CD4-positive, alpha-beta T cell treated with Interleukin-4 for 4 hours (primary cell): ENCODE measurements at places on chromosomes 11 and 22.

DNA sequence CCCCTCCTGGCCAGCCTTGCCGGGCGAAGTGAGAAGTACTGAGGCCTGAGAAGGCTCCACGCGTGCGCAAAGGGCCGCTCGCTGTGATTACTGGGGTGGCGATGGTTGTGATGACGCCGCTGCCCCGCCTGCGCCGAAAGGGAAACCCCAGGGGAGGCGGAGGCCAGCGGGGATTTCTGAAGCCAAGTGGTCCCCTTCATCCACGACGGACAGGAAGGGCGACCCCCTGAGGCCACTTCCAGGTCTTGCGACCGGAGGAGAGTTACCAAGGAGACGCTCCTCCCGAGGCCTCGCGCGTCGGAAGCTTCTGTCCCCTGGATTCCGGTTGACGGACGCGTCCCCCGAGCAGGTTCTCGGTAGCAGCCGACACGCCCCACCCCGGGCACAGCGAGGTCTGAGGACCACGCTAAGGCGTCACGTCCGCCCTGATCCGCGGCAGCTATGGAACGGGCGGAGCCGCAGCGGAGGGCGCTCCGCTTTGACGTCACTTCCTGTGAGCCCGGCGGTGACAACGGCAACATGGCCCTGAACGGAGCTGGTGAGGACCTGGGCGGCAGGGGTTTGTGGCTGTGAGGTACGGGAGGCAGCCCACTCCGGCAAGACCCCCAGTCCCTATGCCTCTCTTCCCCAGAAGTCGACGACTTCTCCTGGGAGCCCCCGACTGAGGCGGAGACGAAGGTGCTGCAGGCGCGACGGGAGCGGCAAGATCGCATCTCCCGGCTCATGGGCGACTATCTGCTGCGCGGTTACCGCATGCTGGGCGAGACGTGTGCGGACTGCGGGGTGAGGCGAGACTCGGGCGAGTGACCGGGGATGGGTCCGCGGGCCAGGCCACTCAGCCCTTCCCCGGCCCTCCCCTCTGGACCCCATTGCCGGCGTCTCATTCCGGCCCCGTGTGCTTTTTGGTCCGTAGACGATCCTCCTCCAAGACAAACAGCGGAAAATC lies at the start of gene ZNRD2:
Gene ZNRD2 (plus strand): TSS at position 505 of the 946 bp plus-strand sequence. CDS start 15 bp downstream, at position 520.
- DNase-seq: peak; percentile 99

GRCh38 chr22:38270091-38270992 lies 2.5 kb downstream of the TMEM184B start:
- DNase-seq: no peak

- no peak for DNase-seq
These were observed 206.8 kb upstream of the DDI1 start for GRCh38 chr11:103829596-103829995.

DNA sequence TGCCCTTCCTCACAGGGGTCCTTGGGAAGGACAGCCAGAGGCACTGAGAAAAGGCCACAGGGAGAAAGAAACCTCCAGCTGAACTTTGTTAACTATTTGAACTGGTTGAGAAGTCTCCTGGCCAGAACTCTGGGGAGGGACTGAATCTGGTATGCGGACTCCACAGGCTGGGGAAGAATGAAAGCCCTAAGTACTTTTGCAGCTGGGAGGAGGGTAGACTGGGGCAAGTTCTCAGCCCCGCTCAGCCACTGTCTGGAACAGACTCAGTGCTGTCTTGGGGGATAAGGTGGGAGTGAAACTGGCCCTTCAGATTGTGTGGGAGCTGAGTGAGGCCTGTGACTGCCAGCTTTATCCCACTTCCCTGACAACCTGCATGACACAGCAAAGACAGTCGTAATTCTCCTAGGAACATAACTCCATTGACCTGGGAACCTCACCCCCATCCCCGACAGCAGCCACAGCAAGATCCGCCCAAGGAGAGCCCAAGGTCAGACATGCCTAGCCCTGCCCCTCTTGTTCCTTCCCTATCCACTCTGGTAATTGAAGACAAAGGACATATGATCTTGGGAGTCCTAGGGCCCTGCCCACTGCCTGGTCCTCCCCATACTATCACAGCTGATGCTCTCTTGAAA lies 475.1 kb upstream of the CNTN5 start:
- no peak for DNase-seq

- no peak for DNase-seq
These were observed 54.8 kb upstream of the PHF21B start for GRCh38 chr22:45064313-45065278.

- peak; percentile 47 for DNase-seq
These were observed 2.7 kb downstream of the CRYBB3 start for GRCh38 chr22:25202290-25202921.

DNA sequence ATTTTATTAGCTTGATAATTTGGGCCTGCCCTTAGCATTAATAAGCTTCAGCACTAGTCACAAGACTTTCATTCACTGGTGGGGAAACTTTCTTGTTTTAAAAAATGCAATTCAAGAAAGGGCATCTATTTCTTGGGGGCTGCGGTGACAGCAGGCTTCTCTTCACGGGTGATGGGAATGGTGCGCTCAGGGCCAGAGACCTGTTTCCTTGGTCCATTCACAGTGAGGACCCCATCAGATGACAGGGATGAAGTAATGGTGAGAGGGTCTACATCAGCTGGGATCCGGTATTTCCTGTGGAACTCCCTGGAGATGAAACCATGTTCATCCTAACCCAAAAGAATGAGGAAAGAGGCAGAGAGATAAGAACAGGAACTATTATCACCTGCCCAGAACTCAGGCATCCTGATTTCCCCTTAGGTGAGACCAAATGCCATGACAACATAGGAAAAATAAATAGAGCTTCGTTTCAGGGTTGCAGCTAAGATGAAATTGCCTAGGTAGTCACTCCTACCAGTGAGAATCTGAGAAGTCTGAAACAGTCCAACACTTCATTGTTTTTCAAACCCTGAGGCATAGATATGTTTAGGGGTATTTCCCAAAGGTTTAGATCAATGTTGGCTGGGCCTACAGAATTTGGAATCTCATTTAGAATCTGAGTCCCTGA lies 2.8 kb downstream of the CRYAB start:
- DNase-seq: no peak

DNA sequence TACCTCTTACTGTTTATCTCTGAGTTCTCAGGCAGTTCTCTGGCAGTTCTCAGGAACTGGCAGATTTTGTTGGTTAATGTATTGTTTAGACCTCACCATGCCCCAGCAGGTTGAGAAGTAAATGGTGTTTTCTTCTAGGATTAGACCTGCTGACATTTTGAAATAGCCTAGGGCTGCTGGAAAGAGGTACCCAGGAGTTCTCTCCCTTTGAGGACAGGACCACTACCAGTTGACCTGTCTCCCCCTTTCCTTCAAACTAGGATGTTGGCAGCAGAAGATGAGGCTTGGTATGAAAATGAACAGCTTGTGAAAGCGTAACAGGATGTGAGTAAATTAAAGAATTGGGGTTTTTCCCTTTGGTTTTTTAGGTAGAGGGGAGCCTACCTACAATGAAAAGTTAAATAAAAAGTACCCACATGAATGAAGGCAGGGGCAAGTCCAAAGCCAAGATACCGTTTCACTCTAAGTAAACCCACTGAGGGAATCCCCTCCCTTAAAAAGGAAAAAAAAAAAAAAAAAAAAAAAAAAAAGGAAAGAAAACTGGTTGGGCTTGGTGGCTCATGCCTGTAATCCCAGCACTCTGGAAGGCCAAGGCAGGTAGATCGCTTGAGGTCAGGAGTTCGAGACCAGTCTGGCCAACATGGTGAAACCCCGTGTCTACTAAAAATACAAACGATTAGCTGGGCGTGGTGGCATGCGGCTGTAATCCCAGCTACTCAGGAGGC lies 96.2 kb downstream of the PDHX start:
- peak; percentile 82 for DNase-seq

GRCh38 chr22:19526702-19527111 lies 2.5 kb upstream of the CLDN5 start:
- no peak for DNase-seq

DNA sequence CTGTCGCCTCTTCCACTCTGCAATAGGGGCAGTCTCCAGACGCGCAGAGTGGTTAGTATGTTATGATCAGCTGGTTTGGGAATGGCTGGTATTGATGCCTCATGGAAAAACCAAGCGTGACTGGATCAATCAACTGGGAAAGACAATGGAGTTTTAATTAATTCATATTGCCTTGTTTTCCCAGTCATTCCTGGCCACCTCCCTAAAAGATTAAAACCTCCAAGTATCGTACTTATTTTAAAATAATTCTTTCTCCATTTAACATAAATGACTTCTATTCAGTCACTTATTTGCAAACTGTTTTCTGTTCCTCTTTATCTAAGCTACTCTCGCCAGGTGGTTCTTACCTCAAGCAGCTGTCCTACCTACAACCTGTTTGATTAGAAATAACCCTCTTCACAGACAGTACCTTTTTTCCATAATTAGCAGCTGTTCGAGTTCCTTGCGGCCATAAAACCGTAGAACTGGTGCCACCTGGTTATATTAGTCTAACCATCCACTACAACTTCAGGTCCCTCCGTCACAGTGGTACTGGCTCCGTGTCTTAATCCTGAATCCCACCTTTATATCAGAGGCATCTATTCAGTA lies 898 bp downstream of the ZNF215 start:
- no peak for DNase-seq

DNA sequence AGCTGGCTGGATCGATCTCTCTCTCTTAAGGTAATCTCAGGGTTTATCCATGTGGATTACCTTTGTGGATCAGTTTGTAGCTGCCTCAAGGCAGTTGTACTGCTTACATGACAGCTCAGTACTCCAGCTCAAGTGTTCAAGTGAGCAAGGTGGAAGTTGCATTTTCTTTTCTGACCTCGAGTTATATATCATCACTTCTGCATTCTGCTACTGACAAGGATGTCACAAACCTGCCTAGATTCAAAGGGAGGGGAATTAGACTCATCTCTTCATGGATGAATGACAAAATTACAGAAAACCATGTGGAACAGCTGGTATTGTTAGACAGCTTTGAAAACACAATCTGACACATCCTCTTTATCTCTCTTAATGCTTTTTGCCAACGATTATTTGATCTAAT lies 6.1 kb upstream of the TCN2 start:
- DNase-seq: no peak

GRCh38 chr11:63791495-63792167 lies 21.6 kb upstream of the SPINDOC start:
- DNase-seq: no peak

DNA sequence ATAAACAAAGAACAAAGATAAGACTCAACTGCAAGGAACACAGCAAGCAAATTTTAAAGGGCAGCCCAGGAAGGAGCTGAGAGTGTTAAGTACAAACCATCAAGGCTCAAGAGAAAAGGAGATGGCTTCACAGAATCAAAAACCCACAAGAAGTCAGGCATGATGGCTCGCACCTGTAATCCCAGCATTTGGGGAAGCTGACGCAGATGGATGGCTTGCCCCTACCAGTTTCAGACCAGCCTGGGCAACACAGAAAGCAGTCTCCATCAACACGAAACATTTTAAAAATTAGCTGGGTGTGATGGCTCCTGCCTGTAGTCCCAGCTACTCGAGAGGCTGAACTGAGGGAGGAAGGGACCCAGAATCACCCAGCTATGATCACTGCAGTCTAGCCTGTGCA lies 32.6 kb downstream of the MAPK1 start:
- no peak for DNase-seq

GRCh38 chr11:88555018-88555828 lies 217.7 kb upstream of the CTSC start:
- DNase-seq: no peak

DNA sequence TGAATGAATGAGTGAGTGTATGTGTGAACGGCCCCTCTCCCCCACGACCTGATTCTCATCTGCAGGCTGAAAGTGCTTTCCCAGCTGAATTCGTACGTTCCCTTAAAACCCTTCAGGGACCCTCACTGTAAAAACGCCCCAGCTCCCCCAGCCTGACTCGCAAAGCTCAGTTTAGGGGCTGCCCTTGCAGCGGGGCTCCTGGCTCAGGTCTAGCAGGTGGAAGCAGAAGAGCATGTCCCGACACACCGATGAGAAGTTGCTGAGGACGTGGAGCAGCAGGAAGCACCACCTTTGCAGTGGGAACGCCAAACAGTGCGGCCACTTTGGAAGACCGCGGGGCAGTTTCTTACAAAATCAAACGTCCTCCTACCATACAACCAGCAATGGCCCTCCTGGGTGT lies 3.6 kb upstream of the MRPL23 start:
- DNase-seq: no peak

GRCh38 chr11:119093942-119094815 lies 7.5 kb downstream of the DPAGT1 start:
- peak; percentile 31 for DNase-seq

GRCh38 chr11:65002706-65003105 lies 5.9 kb upstream of the BATF2 start:
- no peak for DNase-seq

DNA sequence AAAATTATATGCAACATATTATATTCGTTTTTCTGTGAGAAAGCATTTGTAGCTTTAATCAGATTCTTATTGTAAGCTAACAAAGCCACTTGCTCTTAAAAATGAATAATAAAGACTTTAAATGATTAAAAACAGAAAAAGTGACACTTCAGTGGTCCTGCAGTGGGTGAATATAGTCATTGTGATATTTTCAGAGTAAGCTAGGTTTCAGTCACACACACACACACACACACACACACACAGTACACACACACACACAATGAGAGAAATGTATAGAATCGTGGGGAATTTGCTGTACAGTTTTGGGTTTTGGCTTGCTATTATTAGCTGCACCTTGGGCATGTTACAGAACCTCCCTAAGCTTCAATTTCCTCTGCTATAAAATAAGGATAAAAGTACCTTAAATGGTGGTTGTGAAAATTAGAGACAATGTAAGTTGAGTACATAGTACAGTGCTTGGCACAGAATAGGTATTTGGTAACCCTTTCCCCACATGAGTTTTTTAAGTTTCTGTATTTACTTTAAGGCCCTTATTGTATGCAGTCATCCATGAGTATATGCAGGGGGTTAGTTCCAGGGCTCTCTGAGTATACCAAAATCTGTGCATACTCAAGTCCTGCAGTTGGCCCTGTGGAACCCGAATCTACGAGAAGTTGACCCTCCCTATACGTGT lies 39.8 kb downstream of the CSTPP1 start:
- no peak for DNase-seq

DNA sequence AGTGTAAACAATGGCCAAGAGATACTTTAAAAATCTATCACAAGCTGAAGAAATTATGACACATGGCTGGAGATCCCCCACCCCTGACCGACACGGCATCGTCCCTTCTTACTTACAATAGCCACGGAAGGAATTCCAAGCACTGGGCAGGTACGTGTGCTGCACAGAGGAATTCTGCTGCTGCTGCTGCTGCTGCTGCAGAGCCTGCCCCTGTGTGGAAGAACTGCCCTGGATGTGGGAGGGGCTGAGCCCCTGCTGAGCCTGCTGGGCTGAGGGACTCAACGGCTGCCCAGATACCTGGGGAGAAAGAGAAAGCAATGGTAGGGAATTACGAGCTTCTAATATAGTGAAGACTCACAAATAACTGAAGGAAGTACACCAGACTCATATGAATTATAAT lies 15.0 kb upstream of the NFRKB start:
- DNase-seq: no peak
